IPS-NIHi11 (cell line): ENCODE measurements at places on chromosomes 16 and 17.

DNA sequence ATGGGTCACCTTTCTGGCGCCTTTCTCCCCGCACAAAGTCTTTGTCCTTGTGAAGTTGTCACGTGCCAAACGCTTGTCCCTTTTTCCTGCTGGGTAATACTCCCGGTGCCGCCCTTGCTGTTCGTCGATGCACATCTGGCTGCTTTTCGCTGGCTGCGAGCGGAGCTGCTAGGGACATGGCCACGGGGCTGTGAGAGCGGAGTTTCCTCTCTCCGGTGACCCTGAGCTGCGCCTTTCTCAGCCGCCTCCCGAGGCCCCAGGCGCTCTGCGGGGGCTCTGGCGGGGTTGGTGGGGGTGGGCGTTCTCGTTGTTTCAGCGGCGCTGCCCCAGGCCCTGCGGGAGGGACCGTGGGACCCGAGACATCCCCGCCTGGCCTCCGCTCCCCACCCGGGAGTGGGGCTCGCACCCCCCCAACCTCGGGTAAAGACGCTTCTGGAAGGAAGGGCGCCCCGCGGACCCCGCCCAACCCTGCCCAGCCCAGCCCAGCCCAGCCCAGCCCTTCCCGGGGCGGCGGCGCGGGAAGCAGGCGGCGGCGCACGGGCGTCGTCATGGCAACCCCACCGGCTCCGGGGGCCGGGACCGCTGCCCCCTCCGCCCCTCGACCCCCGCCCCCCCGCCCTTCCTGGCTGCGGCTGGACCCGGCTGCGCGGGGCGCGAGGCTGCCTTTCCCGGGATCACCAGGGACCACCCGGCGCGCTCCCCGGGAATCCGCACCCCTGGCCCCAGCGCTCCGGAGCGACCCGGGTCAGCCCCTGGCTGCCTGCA is 12.3 kb downstream of the CHMP6 start:
- DNase-seq: peak; percentile 84

DNA sequence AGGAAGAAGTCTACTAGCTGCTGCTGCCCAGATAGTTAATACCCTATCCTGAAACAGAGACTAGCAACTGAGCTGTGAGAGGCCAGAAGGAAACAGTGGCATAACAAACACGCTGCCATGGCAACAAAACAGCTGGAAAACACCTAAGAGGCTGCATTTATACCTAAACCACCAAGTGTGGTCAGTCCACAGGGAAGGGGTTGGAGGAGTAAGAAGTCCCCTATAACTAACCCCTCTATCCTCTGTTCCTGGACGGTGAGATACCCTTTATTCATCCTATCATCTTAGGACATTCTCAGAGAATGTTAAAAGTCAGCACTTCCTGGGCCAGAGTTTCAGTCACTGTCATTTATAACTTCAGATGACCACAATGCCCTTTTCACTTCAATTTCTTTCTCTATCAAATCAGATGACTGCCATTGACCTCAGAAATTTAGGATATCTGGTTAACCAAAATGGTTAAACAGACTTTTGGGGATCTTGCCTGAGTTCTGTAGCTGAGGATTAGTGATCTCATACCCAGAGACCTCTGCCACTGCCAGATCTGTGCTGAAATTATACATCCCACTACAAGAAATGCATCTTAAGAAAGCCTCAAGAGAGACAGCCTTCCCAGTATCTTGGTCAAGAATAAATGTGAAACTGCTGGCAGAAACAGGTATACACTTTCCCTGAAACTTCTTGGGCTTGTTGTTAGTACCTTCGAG is 36.2 kb downstream of the STH start:
- DNase-seq: no peak

DNA sequence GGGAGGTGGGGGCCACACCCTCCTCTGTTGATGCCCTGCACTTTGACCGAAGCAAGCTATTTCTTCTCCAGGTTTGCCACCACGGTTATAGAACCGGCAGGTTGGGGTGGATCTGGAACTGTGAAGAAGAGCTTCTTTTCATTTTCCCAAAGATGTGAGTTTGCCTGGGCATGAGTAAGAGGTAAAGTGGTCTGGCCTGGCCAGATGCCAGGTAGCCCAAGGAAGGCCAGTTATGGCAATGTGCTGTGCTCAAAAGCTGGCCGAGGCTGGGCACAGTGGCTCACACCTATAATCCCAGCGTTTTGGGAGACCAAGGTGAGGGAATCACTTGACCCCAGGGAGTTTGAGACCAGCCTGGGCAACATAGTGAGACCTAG is 18.7 kb downstream of the ATP6V0D1 start:
- no peak for DNase-seq

DNA sequence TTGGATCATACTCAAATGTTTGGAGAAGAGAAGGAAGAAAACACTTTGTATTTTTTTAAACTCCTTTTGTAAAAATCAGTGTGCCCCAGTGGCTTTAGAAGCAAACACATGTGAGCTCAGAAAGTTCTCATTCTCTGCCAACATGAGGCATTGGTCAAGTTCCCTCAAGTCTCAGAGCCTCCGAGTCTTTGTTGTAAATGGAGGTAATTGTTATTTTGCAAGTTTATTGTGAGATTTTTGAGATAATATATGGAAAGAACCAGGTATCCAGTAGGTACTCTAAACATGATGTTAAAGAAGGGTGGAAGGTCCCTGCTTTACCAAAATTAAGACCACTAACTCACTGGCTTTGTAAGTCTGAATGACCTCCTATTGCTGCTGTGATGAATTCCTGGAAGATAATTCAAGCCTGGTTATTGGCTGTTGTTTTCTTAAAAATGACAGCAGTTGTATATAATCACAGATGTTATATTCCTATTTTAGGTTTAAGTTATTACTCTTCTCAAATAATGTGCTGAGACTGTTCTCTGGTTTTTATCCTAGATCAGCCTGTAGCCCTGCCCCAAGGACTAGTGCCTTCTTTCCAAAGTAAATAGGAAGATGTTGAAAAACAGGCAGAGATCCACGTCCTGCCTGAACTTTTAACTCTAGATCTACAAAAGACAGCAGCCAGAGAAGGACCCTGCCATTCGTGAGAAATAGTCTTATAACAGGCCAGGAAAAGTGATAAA is 2.4 kb downstream of the HLF start:
- DNase-seq: no peak

- no peak for DNase-seq
Observed at GRCh38 chr16:88814144-88814502, 2.4 kb upstream of the APRT start.

GRCh38 chr17:49992191-49992932 is 2.7 kb downstream of the DLX3 start:
- DNase-seq: no peak

DNA sequence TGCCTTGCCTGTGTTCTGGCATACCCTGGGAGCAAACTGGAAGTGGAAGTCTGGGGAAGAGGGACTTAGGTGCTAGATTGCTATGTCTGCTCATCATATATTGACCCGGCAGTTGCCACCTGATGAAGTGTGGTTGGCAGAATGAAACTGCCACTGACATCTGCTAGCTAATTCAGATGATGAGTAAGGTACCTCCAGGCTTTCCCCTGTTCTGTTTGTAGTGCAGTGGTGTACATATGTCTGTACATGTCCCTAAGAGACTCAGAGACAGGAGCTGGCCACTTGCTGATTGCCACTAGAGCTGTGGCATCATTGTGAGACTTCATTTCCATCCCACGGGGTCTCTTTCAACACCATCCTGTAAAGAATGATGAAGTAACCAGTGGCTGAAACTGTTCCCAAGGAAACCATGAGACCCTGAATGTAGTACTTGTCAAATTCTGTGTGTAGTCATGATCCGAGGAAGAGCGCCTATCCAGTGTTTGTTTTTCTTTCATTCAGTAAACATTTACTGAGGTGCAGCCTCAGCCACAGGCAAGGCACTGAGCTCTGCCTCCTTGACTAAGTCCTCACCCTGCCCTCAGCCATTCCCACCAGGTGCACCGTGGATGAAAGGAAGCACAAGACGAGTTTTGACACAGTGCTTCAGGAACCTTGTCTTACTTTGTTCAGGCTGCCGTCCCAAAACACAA is 13.2 kb downstream of the CLUAP1 start:
- DNase-seq: no peak

DNA sequence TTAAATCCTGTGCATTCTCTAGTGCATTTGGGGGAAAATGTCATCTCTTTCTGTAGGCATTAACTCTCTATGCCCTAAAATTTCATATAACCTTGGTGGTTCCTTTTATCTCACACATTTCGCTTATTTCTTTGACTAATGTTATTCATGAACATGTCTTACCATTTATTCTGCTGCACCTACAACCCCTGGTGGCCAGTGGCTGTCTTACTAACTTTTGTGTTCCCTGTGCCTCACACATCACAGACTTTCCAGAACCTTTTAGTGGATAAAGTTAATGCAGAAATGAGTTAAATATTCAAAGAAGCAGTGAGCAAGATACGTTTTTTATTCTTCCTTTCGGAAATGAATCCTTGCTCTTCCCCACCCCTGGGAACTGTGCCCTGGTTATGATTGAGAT is 111.9 kb downstream of the CDH13 start:
- DNase-seq: no peak

DNA sequence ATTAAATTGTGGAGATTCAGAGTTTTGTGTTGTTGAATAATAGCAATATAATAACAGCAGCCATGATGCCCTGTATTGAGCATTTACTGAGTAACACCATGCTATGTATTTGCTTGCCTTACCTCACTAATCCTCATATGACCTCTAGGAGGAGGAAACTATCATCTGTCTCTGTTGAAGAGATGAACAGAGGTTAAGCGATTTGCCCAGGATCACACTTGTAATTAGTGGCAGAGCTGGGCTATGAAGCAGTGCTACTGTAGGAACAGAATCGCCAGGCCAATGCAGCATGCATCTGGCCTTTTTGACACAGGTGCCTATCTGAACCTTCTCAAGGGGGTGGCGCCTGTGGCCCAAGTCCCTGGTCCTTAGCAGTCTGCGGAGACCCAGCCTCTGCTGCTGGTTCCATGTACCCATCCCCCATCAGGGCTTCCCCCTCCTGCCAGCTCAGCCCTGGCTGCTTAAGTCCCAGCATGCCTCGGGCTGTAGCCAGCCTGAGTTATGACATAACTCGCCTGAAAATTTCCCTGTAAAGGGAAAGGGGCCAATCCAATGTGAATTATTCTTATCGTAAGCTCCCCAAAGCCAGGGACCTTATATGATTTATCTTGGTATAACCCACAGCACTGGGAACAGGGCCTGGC is 50.4 kb upstream of the HS3ST2 start:
- DNase-seq: peak; percentile 43

GRCh38 chr17:69516911-69517310 is 102.4 kb downstream of the MAP2K6 start:
- no peak for DNase-seq

DNA sequence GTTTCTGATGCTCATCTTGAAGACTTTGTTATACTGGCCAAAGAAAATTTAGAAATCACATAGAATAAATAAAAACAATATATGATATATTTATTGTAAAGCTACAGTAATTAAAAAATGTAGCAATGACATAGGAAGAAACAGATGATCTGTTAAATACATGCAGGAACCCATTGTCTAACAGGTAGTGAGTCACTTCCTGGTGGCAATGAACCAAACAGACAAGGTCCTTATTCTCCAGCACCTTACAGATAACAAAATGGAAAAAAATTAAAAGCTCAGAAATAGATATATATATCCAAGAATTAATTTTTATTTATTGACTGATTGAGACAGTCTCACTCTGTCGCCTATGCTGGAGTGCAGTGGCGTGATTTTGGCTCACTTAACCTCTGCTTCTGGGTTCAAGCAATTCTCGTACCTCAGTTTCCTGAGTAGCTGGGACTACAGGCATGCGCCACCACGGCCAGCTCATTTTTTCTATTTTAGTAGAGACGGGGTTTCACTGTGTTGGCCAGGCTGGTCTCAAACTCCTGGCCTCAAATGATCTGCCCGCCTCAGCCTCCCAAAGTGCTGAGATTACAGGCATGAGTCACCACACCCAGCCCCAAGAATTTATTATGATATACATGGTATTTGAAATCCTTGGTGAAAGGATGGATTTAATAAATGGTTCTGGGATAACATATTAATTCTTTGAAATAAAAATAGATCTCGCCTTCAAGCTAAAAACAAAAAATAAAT is 7.5 kb downstream of the NETO2 start:
- no peak for DNase-seq

DNA sequence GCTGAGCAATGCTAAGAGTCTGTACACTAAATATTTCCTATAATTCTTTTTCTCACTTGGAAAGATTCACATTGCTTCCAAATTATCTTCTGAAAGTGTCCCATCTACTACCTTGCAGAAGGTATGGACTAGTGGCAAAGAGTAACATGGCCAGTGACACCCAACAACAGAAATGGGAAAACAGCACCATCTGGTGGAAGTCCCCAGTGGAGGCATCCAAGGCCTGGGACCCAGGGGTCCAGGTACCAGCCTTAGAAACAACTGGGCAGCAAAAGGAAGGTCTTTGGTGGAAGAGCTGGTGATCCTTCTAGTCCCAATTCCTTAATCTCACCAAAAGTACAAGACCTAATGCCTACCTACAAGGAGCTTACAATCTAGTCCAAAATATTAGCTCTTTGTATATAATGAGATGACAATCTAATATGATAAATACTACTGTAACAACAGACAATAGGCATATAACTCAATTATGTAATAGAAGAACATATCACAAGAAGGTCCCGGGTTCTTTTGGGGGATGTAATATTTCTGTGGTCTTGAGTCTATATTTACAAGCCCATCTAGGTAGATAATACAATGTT is 55.3 kb downstream of the SKAP1 start:
- DNase-seq: peak; percentile 79

- DNase-seq: peak; percentile 11
Observed at GRCh38 chr16:20799599-20799998, 6.7 kb downstream of the ERI2 start.

DNA sequence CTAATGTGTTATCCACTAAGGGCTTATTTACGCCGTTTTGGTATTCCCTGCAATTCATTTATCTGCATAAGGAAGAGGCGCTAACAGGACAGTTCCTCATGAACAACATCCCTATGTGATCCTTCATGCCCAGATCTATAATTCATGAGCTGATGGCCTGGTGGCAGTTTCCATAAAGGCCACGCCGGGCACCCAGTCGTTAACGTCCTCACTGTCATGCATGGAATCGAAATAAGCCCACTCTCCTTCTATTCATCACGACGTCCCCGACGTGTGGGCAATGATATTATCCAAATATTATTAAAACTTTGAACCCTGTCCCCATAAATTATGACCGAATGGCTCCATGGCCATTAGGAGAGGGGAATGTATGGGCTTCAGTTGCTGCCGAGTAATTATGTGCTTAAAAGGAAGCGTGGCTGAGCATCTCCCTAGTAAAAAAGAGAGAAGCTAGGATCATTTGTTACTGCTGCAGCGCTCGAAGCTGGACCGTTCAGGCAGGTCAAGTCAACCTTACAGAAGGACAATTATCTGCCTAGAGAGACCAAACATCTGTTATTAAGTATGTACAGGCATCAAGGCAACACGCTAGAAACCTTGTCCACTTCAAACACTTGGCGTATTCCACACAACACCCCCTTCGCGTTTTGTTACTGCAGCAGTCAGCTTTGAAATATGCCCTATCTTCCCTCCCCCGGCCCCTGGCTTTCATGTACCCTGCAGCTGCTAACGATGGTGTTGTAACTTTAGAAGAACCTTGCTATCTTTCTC is 94.0 kb upstream of the SALL1 start:
- no peak for DNase-seq
